ENCODE measurements at places on chromosomes 12 and 14.

- no peak for DNase-seq
Observed at GRCh38 chr12:24469089-24469488, 479.8 kb downstream of the BCAT1 start.

- DNase-seq: peak; percentile 35
Observed at GRCh38 chr14:76877871-76878270, 51.7 kb downstream of the LRRC74A start.

DNA sequence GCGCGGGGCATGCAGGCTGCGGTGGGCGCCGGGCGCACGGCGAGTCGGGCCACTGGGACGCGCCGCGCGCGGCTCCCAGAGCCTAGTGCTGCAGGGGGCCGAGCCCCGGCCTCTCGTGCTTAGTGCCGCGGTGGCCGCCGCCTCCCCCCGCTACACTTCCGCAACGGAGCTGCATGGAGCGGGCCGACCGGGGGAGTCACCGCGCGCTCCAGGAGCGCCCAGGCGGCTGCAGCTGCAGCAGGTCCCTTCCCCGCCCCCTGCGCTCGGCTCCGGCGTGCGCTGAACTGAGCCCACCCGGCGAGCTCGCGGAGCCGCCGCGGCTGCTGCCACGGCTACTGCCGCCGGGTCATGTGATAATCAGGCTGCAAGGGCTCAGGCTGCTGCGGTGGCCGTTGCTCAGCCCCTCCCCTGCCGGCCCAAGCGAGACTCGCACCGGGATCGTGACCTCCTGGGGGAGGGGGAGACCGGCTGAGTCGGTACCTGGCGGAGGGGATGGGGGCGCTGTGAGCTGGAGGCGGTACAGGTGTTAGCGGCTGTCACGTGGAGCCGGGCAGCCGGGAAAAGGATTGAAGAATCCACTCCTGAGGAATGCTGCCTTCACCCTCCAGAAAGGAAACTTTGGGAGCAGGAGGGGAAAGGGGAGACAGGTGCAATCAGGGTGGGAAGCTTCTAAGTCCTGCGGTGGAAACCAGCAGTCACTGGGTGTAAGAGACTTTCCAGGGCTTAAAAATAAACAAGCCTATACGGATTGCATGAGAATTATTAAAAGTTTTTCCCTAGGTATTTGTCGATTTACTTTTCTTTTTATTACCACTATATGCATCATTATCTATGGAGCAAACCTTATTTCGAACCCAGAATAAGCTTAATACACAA, at the start of gene PPM1H:
PPM1H (minus strand) TSS at position 352 of the 876 bp plus-strand sequence. CDS start 414 bp downstream, outside the sequence.
- DNase-seq: peak; percentile 87

GRCh38 chr12:116710370-116711150, 27.3 kb downstream of the SPRING1 start:
- DNase-seq: no peak

DNA sequence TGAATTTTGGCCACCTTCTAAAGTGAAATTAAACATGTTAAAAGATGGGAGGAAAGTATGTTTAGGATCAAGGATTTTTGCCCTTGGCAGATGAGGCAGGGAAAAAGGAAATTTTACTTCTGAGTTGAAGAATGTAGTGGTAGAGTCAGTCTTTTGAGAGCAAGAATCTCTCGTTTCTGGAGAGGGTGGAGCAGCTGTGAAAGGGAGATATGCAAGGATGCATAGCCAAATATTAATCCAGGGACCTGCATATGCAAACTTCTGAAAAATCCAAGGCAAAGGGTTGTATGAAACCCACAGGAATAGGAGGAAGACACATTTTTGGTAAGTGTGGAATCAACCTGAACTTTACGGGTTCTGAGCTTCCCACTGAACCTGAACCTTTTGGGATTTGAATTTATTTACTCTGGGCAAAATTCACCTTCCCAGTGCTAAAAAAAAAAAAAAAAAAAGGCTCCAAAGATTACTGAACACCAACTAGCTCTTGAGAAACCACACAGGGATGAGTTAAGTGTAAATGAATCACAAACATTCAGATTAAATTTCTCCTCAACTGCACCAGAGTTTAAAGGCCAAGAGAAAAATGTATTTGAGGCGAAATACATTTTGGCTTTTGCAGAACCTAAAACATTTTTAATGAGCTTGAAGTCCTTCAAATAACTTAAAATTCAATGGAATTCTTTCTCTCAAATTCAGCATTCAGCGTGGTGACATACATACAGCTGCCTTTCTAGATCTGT, 187.1 kb upstream of the CDKN3 start:
- DNase-seq: no peak

DNA sequence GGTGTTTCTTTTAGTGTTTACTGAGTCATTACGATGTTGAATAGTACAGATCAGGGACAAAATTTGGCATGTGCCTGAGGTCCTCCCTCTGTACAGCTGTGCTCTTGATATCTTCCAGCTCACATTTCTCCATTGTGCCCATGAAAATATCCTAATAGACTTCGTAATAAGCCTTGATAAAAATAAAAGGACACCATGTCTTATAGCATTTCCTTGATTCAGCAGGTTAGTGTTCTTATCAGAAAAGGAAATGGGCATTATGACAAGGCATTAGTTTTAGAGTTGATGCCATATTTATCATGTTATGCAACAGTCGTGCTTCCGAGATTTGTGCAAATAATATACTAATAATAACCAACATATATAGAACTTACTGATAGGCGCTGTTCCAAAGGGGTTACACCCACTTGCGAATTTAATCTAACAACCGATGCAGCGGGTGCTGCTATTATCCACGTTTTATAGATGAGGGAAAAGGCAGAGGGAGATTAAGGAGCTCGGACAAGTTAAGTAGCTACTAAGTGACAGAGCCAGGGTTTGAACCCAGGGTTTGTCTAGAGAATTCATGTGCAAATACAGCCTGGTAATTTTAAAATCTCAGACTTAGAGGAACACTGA, 15.1 kb upstream of the WNK1 start:
- no peak for DNase-seq

DNA sequence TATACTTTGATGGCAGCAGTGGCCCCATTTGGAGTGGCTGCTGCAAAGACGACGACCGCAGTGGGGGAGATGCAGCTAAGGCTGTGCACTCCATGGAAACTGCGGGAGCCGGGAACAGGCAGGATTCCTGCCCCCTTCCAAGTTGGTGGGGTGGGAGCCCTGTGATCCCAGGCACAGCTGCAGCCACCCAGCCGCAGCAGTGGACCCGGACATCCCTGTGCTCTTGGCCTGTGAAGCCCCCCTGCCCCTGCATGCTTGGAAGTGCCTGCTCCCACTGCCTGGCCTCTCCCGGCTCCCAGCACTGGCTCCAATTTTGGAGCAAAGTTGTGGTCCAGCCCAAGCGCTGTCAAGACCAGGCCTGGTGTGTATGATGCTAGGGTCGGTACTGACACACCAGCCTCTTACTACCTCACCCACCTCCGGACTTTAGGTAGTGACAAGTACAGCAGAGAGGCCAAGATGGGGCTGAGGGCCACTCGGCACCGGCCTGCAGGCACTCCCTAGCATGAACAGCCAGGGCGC, 502.8 kb upstream of the RPL10L start:
- no peak for DNase-seq

- no peak for DNase-seq
Observed at GRCh38 chr14:23437133-23438100, 2.0 kb upstream of the MYH7 start.

GRCh38 chr14:63269561-63270225, 49.0 kb downstream of the GPHB5 start:
- DNase-seq: no peak

- peak; percentile 59 for DNase-seq
Observed at GRCh38 chr14:64159588-64159987, 134.6 kb downstream of the ESR2 start.

GRCh38 chr12:109758426-109759420, 45.1 kb downstream of the FAM222A start:
- no peak for DNase-seq
